ENCODE measurements at places on chromosomes 7 and 10. TPM values are rescaled to one million over a fixed set of nuclear protein-coding genes. Genes with fewer than 3 reads are reported as not detected.
A peak's percentile ranks its signal among the peaks of the same experiment; 100 is the strongest.

- peaks cover 48% of the 10 kb centered on the region for H3K4me1 ChIP-seq
- DNase-seq = no peak
- H3K4me3 ChIP-seq = peak overlapping the region; percentile 43
- H3K27ac ChIP-seq = peak overlapping the region; percentile 35
Measured at GRCh38 chr7:105675934-105676371, 94.7 kb upstream of the EFCAB10 start.

DNA sequence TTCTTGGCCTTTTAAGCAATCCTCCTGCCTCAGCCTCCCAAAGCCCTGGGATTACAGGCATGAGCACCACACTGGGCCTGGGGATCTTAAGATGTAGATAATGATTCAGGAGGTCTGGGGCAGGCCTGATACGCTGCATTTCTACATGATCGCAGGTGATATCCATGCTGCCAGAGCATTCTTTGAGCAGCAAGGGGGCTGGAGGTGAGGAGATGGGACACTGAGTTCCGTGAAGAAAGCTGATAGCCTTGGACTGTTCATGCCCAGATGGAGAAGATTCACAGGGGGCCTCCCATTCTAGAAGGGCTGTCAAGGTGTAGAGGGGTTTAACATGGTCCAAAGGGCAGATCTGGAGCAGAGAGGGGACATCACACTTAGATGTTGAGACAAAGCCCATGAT, 480.3 kb downstream of the RPS24 start:
- no peaks in the 10 kb centered on the region for H3K36me3 ChIP-seq
- DNase-seq = no peak
- H3K27ac ChIP-seq = no peak overlapping the region
- no peaks in the 10 kb centered on the region for H3K4me1 ChIP-seq

GRCh38 chr7:80278737-80279136, 144.1 kb downstream of the GNAI1 start:
- H3K36me3 ChIP-seq = no peaks in the 10 kb centered on the region
- H3K4me1 ChIP-seq = peaks cover 13% of the 10 kb centered on the region
- H3K27ac ChIP-seq = no peak overlapping the region
- no peak for DNase-seq

DNA sequence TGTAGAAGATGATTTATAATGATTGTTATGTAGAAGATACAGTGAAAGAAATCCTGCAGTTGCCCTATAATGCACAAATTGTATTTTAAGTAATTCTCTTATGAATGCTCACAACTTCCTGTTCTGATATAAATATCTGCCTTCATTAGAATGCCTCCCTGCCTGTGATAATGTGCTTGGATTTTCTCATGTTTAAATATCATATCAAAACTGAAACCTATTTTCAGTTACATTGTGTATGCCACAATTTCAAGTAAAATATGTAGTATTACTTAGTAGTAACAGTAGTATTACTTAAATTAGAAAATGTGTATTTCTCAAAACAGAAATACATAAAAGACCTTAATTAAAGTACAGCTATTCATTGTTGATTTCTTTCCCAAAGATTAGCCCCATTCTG, 41.1 kb upstream of the TFEC start:
- no peak for DNase-seq
- no peaks in the 10 kb centered on the region for H3K4me1 ChIP-seq
- no peak overlapping the region for H3K27ac ChIP-seq
- no peaks in the 10 kb centered on the region for H3K27me3 ChIP-seq
- no peaks in the 10 kb centered on the region for H3K36me3 ChIP-seq

- no peak overlapping the region for H3K27ac ChIP-seq
- H3K36me3 ChIP-seq = peaks cover 12% of the 10 kb centered on the region
- H3K27me3 ChIP-seq = no peaks in the 10 kb centered on the region
- no peak overlapping the region for H3K4me3 ChIP-seq
Measured at GRCh38 chr10:89307269-89307577, 5.4 kb downstream of the IFIT2 start.

DNA sequence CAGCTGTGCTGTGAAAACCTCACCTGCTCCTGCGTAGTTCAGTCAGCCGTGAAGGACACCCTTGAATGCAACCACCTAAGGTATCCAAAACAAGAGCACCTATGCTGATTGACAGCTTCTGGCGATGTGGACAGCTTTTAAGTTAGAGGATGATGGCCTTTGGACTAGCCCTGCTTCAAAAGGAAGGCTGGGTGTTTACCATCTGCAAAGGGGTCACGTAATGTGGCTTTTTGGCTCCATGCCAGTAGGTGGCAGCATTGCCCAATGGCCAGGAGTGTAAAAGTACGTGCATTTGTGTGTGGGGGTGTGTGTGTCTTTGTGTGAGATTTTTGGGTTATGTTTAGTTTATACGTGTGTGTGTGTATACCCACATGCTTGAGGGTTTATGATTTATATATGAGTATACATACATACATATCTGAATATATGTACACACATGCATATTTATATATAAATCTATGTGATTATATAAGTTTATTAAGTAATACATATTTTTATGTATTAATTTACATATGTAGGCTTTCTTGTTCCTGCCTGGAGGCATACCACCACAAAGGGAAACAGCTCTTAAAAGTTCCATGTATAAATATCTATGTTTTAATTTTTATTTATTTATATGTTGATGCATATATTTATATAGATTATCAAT, 236.3 kb upstream of the ANKRD30A start:
- peak; percentile 79 for DNase-seq
- H3K36me3 ChIP-seq = no peaks in the 10 kb centered on the region
- no peak overlapping the region for H3K4me3 ChIP-seq
- H3K4me1 ChIP-seq = no peaks in the 10 kb centered on the region
- no peak overlapping the region for H3K27ac ChIP-seq

SMKR1 gene
- 3.9 TPM for polyA plus RNA-seq

NUDT1 gene
- polyA plus RNA-seq = 12.1 TPM

Measured in kidney (tissue), 22 donors.